Nasal cavity respiratory epithelium epithelial cell of viscerocranial mucosa (primary cell): ENCODE measurements at places on chromosomes 11 and 22. TPM values are rescaled to one million over a fixed set of nuclear protein-coding genes. Genes with fewer than 3 reads are reported as not detected.

The C11orf97 gene
- not detected in 2 replicates for total RNA-seq

The MAJIN gene
- not detected in 2 replicates for total RNA-seq

The OR4A15 gene
- total RNA-seq = not detected in 2 replicates

The RAG1 gene
- 0.68 and 1.8 TPM in 2 replicates for total RNA-seq

The UBQLN3 gene
- not detected in 2 replicates for total RNA-seq

The ROBO4 gene
- total RNA-seq = under 0.01 TPM in 1 of 2 replicates, not detected in the other

The PISD gene
- total RNA-seq = 28.7 and 47.2 TPM in 2 replicates

The TRIM51 gene
- total RNA-seq = not detected in 2 replicates

The PACSIN3 gene
- 71.7 and 86.5 TPM in 2 replicates for total RNA-seq

The OTOG gene
- total RNA-seq = not detected in 2 replicates

The VSIG10L2 gene
- total RNA-seq = under 0.01 and 0.14 TPM in 2 replicates

The OR6A2 gene
- total RNA-seq = under 0.01 and 0.14 TPM in 2 replicates

The B3GAT1 gene
- under 0.01 TPM in 1 of 2 replicates, not detected in the other for total RNA-seq

The VPS11 gene
- total RNA-seq = 28.0 and 31.2 TPM in 2 replicates

The MS4A15 gene
- not detected in 2 replicates for total RNA-seq

The TMEM121B gene
- 0.07 TPM in 1 of 2 replicates, not detected in the other for total RNA-seq

The MFRP gene
- total RNA-seq = not detected in 2 replicates

The HEPN1 gene
- not detected in 2 replicates for total RNA-seq

The IRAG1 gene
- total RNA-seq = 0.50 and 0.68 TPM in 2 replicates

The BTBD18 gene
- total RNA-seq = not detected in 2 replicates

The CD3D gene
- total RNA-seq = not detected in 2 replicates

The NXPE2 gene
- total RNA-seq = 0.07 TPM in 1 of 2 replicates, not detected in the other

The NXF1 gene
- total RNA-seq = 14.0 and 37.4 TPM in 2 replicates

The OR51Q1 gene
- total RNA-seq = not detected in 2 replicates

The KIF18A gene
- 0.57 and 1.0 TPM in 2 replicates for total RNA-seq

The TRIM49C gene
- total RNA-seq = not detected in 2 replicates

The CTSF gene
- 1.4 and 14.9 TPM in 2 replicates for total RNA-seq

The APOA5 gene
- total RNA-seq = not detected in 2 replicates

The LINC01488 gene
- not detected in 2 replicates for total RNA-seq

The OR10A2 gene
- not detected in 2 replicates for total RNA-seq

The TESMIN gene
- total RNA-seq = 2.4 and 2.7 TPM in 2 replicates

The DEPDC5 gene
- total RNA-seq = 6.5 and 12.0 TPM in 2 replicates

The IGF2 gene
- total RNA-seq = 0.07 and 0.34 TPM in 2 replicates

The GLYAT gene
- not detected in 2 replicates for total RNA-seq

The RFPL1 gene
- total RNA-seq = not detected in 2 replicates

The RAC2 gene
- 6.5 and 18.8 TPM in 2 replicates for total RNA-seq

The OR51B2 gene
- not detected in 2 replicates for total RNA-seq

The TRIM34 gene
- 3.8 and 6.2 TPM in 2 replicates for total RNA-seq

The POU2AF2 gene
- not detected in 2 replicates for total RNA-seq

The FAM168A gene
- total RNA-seq = 6.5 and 15.9 TPM in 2 replicates

The MUC5AC gene
- total RNA-seq = 0.07 TPM in 1 of 2 replicates, not detected in the other

The RCOR2 gene
- total RNA-seq = 1.7 and 4.7 TPM in 2 replicates

The ACRV1 gene
- not detected in 2 replicates for total RNA-seq

The SMIM38 gene
- 0.21 and 0.68 TPM in 2 replicates for total RNA-seq

The SLC22A12 gene
- total RNA-seq = not detected in 2 replicates

The CCDC81 gene
- 0.28 and 0.34 TPM in 2 replicates for total RNA-seq

The IGSF9B gene
- total RNA-seq = 0.34 and 0.50 TPM in 2 replicates
